ENCODE measurements at places on chromosomes 3 and 15. TPM values are rescaled to one million over a fixed set of nuclear protein-coding genes. Genes with fewer than 3 reads are reported as not detected.

Gene TNNC1
- 0.36 TPM for total RNA-seq

Gene ABTB1
- total RNA-seq, result 17.7 TPM

Gene MINAR1
- 2.5 TPM for total RNA-seq

Gene LXN
- total RNA-seq, result 114 TPM

Gene PLA2G4E
- total RNA-seq, result not detected

Gene ATG3
- total RNA-seq, result 67.2 TPM

Gene PAQR5
- total RNA-seq, result 1.1 TPM

Gene FBXO40
- not detected for total RNA-seq

Data from osteoblast (primary cell).